ENCODE measurements at places on chromosomes 4 and X.

DNA sequence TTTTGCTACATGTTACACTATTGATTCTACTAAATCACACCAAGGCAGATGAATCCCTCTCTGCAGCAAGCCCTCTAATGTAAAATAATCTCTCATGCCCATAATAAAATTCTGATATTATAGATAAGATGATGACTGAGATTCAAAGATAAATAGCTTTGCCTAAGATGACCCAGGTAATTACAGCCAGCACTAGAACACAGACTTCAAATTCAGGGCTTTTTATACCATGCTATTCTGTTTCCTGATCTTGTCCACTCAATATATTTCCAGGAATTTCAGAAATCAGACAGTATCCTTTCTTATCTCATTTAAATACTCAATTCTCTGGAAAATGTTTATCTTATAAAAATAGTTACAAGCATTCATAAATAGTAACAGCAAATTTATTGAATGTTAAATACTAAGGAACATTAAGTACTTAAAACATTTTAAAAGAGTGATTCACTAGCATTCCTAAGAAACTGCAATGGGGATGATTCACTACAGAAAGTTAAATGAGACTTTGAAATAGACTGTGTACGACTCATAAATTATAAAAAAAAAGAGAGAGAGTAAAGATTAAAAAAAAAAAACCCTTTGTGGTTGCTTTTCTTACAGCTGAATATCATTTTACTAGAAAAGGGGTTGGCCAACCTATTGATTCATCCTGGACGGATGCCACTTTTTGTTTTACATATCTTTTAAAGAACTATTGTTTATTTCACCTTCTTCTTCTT is 45.8 kb upstream of the IL21 start:
- peak; percentile 59 for DNase-seq

DNA sequence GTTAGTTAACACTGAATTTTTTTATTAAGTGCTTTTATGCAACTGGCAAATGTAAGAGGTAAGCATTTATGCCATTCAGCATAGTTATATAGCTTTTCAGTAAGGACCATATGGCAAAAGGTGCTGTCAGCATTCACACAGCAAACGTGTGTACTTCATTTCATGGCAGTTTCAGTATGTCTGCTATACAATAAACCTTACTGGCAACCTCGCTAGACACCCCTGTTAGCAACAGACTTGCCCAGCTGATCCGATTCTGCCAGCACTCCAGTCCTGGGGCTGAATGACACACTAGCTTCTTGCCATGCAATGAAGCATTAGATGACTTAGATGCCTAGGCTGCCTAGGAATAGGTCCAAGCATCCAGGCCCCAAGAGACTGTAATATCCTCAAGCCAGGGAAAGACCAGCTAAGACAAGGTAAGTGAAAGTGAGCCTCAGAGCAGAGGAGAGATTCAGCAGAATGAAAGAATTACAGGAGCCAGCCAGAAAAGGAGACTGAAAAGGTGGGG is 47.3 kb upstream of the DOCK11 start:
- DNase-seq, result no peak

GRCh38 chr4:94660614-94661013 is 97.1 kb upstream of the BMPR1B start:
- no peak for DNase-seq

- no peak for DNase-seq
These were observed 58.0 kb downstream of the TAB3 start for GRCh38 chrX:30831082-30831481.

- no peak for DNase-seq
These were observed 545 bp downstream of the DOCK11 start for GRCh38 chrX:118495958-118496762.

GRCh38 chrX:34875204-34875603 is 67.4 kb upstream of the FAM47B start:
- DNase-seq, result no peak

GRCh38 chrX:72201836-72202536 is 20.4 kb downstream of the PIN4 start:
- no peak for DNase-seq

GRCh38 chr4:56040842-56041241 is 92.1 kb downstream of the CEP135 start:
- DNase-seq, result no peak

DNA sequence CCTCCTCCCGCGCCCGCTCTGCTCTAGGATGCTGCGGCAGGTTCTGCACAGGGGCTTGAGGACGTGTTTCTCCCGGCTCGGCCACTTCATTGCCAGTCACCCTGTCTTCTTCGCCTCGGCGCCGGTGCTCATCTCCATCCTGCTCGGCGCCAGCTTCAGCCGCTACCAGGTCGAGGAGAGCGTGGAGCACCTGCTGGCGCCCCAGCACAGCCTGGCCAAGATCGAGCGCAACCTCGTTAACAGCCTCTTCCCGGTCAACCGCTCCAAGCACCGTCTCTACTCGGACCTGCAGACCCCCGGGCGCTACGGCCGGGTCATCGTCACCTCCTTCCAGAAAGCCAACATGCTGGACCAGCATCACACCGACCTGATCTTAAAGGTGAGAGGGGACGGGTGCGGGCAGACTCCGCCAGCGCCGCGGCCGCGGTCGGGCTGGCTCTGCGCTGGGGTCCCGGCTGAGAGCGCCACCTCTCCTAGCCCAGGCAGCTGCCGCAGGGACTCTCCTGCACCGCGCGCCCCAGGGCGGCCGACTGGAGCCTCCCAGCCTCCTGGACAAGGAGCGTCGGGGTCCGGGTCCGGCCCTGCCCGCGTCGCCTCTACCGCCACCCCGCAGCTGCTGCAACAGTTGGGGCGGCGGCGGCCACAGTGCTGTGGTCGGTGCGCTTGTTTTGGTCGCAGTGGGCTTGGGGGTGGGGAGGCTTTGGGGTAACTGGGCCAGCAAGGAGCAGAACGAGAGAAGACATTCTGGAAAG is at the start of gene PTCHD1:
TSS of gene PTCHD1 (plus strand) at position 2 of the 752 bp plus-strand sequence. CDS start at position 29, 27 bp downstream.
- no peak for DNase-seq

DNA sequence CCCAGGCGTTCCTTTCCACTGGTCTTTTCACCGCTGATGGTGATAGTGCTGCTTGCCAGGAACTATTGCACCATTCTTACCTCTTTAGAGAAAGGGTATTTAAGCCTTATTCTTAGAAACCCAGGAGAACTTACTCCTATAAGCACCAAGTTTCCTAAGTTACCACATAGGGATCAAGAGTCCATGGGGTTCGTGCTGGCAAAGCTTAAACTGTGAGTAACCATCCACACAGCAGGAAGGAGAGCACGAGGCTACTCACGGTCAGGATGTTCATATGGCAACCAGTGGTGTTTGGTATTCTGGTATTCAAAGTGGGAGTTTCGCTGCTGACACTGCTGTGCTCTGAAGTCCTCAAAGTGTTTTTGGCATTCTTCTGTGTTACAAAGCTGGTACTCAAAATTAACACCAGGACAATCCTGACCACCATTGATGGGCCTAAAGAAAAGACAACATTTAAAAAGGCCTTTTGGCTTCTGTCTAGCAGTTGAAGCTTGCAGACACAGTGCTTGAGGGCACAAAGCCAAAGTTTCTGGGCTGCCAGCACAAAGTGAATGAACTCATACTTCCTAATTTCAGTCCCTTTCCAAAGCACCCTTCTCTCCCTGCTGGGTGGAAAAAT is 256.9 kb downstream of the ADAMTS3 start:
- peak; percentile 66 for DNase-seq

GRCh38 chr4:16897991-16898827 is at the start of gene LDB2:
TSS of gene LDB2 (minus strand) at chr4:16898645.
- no peak for DNase-seq

- DNase-seq, result no peak
These were observed 19.7 kb upstream of the PNPLA4 start for GRCh38 chrX:7946960-7947359.

DNA sequence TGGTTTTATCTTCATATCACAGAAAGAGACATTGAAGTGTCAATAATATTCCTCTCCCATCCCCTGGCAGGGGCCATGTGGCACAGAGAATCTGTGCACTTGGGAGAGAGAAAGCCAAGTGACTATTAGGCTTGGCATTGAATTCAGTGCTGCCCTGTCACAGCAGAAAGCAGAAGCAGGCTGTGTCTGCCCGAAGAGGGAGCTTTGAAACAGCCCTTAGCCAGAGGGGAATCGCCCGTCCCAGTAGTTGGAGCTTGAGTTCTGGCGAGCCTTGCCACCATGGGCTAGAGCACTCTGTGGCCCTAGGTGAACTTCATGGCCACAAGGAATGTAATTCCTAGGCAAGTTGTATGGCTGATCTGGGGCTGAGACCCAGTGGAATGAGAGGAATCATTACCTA is 282.5 kb upstream of the PCDH10 start:
- DNase-seq, result no peak

- no peak for DNase-seq
These were observed 685 bp downstream of the COMMD8 start for GRCh38 chr4:47462799-47463234.

- no peak for DNase-seq
These were observed 28.2 kb upstream of the NEIL3 start for GRCh38 chr4:177281351-177281909.

DNA sequence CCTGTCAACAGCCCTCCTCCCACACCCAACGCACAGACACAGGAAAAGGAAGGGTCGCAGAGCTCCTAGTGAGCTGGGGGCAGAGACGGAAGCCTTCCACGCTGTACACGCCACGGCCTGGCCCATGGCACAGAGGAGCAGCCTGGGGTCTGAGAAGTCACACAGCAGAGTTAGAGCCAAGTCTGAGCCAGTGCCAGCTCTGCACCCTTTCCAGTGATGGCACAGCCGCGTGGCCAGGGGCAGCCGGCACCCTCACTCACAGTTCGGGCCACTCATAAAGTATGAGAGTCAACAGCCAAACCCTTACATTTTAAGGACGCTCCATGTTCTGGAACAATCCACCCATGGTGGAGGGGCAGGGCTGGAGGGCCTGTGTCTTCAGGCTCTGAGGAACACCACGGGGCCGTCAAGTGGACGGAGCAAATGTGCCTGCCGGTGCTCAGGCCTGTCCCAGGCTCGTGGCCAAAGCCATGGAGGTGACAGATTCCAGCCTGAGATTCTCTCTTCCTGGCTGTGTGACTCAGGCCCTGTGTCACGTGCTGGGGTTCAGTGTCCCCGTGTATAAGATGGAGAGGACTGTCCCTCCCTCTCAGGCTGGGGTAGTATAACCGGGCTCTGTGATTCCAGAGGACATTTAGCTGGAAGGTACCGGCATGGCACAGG is 91.2 kb downstream of the ABLIM2 start:
- no peak for DNase-seq
